ENCODE measurements at places on chromosomes 7 and 10.

GRCh38 chr7:18902892-18903291 lies 214.5 kb downstream of the TWIST1 start:
- no peak for DNase-seq

DNA sequence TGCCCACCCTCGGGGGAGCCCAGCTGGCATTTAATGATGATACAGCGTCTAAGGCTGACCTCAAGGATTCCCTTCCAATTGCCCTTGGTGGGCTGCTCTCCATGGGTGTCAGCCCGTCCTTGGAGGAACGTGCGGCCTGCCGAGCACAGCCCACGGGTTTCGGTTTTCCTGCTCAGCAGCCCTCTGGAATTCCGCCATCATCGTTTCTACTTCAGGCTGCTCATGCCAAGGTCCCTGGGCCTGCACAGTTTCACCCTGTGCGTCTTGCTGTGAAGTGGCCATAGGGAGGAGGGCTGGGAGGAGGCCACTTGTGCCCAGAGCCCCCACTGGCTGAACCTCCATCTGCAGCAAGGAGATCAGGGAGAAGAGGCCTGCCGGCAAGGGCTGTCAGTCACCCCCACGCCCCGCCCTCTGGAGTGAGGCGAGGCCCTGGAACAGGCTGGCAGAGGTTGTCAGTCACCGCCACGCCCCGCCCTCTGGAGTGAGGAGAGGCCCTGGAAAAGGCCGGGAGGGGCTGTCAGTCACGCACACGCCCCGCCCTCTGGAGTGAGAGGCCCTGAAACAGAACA lies 82.8 kb downstream of the CHST15 start:
- DNase-seq: no peak

GRCh38 chr10:108862676-108863350 lies 1060.5 kb downstream of the XPNPEP1 start:
- no peak for DNase-seq

DNA sequence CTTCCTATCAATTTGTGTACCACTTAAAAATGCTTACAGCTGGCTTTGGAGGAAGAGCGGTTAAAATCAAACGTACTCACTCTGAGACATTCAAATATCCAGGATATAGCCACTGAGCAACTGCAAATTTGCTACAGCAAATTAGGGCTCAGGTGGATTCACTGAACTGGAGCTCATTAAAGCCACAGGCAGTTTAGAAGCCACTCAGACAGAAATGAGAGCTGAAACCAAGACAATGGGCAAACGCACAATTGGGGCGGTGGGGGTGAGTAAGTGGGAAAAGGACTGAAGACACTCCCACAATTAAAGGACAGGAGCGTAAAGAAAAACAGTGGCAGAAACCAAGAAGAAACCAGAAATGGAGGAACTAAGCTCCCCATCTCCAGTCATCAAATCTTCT lies 20.5 kb downstream of the MPP7 start:
- DNase-seq: no peak

DNA sequence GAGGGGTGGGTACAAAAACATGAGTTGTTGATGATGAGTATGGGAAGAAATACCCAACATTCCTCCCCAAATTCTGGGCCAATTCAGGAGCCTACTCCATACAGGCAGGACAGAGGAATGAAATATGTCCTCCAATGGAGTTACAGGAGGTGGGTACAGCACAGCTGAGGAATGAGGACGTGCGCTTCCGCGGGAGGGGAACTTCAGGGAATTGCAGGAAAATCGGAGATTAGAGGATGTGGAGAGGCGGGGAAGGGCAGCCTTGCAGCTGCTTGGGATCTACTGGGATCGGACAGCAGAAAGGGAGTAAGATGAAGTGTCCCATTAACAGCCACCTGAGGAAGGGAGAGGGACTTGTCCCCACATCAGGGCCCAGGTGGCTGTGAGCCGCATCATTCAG lies 50.2 kb downstream of the PDIA4 start:
- DNase-seq: no peak

DNA sequence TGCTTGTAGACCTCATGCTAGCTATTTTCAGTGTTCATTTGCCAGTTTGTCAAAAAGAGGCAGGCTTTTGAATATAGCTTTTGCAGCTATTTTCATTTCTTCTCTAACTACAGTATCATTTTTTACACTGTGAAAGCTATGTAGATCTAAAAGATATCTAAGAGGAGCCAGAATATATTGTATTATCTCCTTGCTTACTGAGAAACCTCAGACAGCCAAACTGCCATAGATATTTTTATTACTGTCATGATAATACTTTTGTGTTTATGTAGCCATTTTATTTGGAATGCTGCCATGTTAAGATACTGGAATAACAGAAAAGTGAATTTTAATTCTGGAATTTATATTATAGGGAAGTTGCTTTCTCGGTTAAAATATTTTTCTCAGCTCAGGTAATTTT lies 37.2 kb downstream of the ANKIB1 start:
- DNase-seq: no peak

DNA sequence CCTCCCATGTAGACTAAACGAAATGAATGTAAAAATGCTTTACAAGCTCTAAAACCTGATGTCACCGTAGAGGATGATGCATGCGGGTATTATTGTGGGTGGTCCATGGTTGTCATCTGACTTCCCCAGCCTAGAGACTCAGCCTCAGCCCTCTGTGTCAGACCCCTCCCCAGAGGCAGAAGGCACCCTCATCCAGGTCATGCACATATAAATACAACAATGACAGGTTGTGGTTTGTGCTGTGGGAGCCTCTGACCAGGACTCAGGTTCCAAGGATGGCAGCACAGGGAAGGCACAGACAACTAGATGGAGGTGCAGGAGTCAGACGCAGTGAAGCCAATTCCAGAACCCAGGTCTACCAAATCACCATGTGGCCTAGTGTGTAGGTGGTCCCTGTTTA lies 3.3 kb upstream of the NODAL start:
- no peak for DNase-seq

Data from stimulated activated CD8-positive, alpha-beta memory T cell treated with anti-CD3 and anti-CD28 coated beads, Interleukin-4, amount 100 ng/mL, for 1 hour (primary cell).